Stimulated activated CD8-positive, alpha-beta memory T cell treated with anti-CD3 and anti-CD28 coated beads, Interleukin-4, amount 100 ng/mL, for 1 hour (primary cell): ENCODE measurements at places on chromosomes 2 and 18.

- DNase-seq: no peak
Measured at GRCh38 chr2:134676960-134677359, 41.8 kb downstream of the TMEM163 start.

- DNase-seq: no peak
Measured at GRCh38 chr2:25537526-25537925, 135.9 kb downstream of the DTNB start.

DNA sequence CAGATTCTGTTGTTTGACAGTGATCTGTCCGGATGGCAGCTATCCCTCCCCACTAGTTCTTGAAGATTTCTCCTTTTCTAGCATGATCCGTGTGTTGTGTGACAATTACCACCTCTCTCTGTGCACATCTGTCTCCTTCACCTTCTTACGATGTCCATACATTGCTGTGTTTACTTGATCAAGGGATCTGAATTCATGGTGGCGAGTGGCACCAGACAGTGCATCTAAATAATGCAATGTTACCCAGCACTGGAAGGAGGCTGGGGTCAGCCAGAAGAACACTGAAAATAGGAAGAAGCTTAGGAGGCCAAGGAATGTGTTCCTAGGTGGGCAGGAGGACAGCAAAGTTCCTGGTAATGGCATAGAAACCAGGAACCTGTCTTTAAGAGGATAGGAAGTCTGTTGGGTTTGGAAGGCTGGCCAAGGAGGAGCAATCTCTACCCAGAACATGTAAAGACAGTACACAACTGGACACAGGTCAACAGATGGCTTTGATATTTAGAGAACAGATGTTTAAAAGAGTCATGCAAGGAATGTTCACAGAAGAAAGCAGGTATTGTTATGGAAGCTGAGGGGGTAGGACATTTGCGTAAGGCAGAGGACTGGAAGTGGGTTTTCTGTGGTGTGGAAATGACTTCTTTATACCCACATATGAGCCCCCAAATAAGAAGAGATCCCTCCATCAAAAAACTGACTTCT, 126.4 kb downstream of the HRH4 start:
- no peak for DNase-seq

GRCh38 chr18:45320724-45321123, 294.6 kb upstream of the SLC14A2 start:
- DNase-seq: no peak

DNA sequence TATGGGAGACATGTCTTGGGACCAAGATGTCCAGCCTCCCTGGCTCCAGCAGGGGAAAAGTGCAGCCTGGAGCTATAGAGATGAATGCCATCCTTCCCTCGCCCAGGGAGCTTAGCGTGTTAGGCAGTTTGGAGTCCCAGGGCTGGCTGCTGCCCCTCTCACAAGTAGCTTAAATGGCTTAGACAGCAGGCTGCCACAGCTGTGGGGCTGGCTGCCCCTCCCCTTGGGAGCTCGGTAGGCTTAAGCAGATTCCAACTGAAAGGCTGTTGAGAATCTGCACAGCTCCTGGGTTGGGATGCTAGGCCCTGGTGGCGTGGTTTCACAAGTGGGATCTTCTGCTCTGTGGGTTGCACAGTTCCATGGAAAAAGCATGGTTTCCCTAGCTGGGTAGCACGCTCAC, 940.5 kb upstream of the DDX18 start:
- no peak for DNase-seq

DNA sequence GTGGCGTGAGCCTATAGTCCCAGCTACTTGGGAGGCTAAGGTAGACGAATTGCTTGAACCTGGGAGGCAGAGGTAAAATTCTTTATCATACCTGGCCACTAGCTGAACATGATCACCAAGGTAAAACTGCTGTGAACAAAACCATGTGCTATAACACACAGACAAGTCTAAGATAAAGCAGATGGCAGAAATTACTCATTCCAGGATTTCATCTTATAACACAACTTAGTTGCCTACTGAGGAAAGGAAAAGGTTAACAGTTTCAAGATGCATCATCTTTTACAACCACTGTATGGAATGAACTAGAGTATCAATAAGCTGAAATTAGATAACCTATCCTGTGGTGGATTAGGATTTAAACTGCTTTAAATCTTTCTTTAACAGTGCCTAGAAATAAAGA, 8.3 kb downstream of the ARL5A start:
- DNase-seq: no peak

DNA sequence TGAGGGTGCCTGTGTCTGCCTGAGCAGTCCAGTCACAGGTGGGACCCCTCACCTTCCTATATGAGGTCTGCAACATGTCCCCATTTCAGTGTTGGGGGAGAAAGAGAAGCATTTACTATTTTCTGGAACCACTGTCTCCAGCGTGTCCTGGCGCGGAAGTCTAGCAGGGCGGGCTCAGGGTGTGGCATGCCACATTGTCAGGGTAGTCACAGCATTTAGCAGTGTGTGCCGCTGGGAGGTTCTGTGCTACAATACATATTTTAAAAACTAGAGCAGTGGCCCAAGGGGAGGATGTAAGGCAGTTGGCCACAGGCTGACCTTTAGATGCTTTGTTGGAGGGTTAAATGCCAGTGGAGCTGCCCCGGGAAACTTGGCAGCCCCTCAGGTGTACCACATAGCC, 12.5 kb downstream of the UBE2F start:
- DNase-seq: no peak

DNA sequence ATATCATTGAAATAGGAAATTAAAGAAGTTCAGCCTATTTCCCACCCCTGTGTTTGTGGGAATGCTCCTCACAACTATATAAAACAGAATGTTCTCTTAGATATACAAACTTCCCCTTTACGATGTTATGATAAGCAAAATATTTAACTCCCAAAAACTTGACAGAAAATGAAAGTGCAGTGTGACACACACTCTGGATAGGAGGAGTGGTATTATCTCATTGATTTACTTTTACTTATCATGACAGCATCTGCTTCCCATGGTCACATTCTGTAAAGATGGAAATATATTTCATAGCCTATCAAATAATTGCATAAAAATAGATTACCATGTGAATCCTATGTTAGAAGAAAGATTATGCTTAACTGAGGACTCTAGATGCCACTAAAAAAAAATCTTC, 96.6 kb upstream of the STK17B start:
- no peak for DNase-seq

DNA sequence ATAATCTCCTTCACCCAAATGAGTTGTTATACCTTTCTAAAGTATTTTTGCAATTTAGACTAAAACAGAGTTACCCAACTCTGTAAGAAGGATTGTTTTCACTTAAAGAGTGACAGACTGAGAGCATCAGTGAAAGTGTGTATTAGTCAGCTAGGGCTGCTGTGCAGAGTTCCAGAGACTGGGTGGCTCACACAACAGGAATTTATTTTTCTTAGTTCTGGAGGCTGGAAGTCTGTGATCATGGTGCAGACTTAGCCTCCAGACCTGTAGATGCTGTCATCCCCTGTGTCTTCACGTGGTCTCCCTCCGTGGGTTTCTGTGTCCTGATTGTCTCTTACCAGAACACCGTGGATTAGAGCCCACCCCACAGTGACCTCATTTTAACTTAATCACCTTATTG, 40.0 kb downstream of the BCL2L11 start:
- no peak for DNase-seq

- no peak for DNase-seq
Measured at GRCh38 chr2:215363039-215363438, 51.2 kb downstream of the ATIC start.

- DNase-seq: no peak
Measured at GRCh38 chr2:43718530-43719124, 42.4 kb upstream of the C1GALT1C1L start.

GRCh38 chr2:201953880-201954279, 79.8 kb upstream of the FZD7 start:
- DNase-seq: no peak

DNA sequence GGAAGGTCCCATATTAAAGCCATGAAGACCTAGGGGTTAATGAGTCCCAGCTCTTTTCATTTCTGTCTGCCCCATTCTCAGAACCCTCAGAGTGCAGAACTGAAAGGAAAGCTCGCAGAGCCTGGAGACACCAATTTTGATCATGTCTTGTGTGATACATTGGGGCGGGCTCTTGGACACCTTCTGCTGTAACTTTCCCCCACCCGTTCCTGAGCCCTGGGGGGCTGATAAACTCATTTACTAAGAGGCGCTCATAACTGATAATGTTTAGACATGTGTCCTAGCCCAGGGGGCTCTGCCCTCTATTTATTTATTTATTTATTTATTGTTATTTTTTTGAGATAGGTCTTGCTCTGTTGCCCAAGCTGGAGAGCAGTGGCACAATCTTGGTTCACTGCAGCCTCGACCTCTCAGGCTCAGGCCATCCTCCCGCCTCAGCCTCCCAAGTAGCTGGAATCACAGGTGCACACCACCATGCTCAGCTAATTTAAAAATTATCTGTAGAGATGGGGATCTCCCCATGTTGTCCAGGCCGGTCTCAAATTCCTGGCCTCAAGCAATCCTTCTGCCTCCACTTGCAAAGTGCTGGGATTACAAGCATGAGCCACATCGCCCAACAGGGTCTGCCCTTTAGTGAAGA, 72.4 kb upstream of the HAAO start:
- no peak for DNase-seq
